ENCODE measurements at places on chromosomes 7 and 10. TPM values are rescaled to one million over a fixed set of nuclear protein-coding genes. Genes with fewer than 3 reads are reported as not detected.
A peak's percentile ranks its signal among the peaks of the same experiment; 100 is the strongest.

GRCh38 chr10:124738441-124738840 lies 5.7 kb downstream of the FAM53B start:
- H3K4me1 ChIP-seq: peaks cover 59% of the 10 kb centered on the region
- no peaks in the 10 kb centered on the region for H3K27me3 ChIP-seq
- no peaks in the 10 kb centered on the region for H3K36me3 ChIP-seq
- no peak overlapping the region for H3K27ac ChIP-seq
- H3K4me3 ChIP-seq: no peak overlapping the region
- peak; percentile 22 for DNase-seq

DNA sequence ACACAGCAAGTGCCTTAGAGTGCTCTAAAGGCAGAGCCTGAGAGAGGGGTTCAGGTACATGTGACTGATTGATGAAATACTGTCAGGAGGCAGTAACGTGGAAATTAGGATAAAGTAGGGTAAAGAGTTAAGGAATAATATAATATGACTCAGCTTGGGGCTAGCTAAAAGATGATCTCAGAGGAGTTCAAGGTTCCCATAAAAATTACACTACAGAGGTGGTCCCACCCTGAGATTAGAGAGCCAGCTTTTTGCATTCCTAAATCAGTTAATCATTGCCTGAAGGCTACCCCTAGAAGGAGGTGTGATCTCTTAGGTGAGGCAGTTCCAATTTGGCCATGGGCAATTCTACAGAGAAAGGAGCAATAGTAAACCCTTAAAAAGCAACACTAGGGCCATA lies 5.8 kb downstream of the LIPJ start:
- H3K27me3 ChIP-seq: no peaks in the 10 kb centered on the region
- no peak overlapping the region for H3K27ac ChIP-seq
- H3K4me1 ChIP-seq: no peaks in the 10 kb centered on the region
- no peaks in the 10 kb centered on the region for H3K36me3 ChIP-seq

DNA sequence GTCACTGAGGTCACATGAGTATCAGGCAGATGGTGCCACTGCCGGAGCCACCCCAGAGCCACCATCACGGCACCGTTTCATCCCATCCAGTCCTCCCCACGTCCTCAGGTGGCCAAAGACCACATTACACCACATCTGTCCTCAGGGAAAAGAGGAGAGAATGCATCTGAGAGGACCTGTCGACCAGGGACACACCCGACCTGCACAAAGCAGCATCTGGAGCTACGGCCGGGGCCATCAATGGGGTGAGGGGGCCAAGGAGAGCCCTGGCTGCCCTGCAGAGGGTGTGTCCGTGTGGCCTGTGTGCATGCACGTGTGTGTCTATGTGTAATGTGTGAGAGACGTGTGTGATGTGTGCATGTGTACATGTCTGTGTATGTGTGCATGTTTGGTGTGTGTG lies 480.6 kb downstream of the DNAJB6 start:
- no peaks in the 10 kb centered on the region for H3K27me3 ChIP-seq
- H3K4me3 ChIP-seq: no peak overlapping the region
- no peak overlapping the region for H3K27ac ChIP-seq
- H3K36me3 ChIP-seq: no peaks in the 10 kb centered on the region

DNA sequence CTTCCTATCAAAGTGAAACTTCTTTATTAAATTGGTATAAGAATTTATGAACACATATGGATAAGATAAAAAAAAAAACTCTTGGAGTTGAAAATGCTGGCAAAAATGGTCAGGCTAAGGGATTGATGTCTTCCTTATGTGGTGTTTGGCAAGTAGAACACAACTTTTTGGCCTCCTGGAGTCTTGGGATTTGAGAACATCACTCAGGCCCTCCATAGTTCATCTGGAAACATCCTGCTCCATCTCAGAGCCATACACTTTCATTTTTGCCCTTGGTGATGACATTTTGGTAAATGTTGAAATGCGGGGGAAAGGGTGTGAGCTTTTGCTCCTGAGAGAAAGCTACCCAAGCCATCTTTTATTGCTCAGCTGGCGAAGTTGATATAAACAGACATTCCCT lies 27.5 kb upstream of the BTBD16 start:
- no peaks in the 10 kb centered on the region for H3K36me3 ChIP-seq
- no peak overlapping the region for H3K4me3 ChIP-seq
- H3K27me3 ChIP-seq: no peaks in the 10 kb centered on the region

GRCh38 chr7:128139406-128139805 lies 101.7 kb upstream of the LEP start:
- peaks cover 5% of the 10 kb centered on the region for H3K4me1 ChIP-seq
- DNase-seq: no peak
- H3K27me3 ChIP-seq: peaks cover 34% of the 10 kb centered on the region
- no peaks in the 10 kb centered on the region for H3K36me3 ChIP-seq

- no peaks in the 10 kb centered on the region for H3K36me3 ChIP-seq
- no peak overlapping the region for H3K4me3 ChIP-seq
- no peak overlapping the region for H3K27ac ChIP-seq
- no peak for DNase-seq
These were observed 3.5 kb downstream of the ESYT2 start for GRCh38 chr7:158825628-158826289.

DNA sequence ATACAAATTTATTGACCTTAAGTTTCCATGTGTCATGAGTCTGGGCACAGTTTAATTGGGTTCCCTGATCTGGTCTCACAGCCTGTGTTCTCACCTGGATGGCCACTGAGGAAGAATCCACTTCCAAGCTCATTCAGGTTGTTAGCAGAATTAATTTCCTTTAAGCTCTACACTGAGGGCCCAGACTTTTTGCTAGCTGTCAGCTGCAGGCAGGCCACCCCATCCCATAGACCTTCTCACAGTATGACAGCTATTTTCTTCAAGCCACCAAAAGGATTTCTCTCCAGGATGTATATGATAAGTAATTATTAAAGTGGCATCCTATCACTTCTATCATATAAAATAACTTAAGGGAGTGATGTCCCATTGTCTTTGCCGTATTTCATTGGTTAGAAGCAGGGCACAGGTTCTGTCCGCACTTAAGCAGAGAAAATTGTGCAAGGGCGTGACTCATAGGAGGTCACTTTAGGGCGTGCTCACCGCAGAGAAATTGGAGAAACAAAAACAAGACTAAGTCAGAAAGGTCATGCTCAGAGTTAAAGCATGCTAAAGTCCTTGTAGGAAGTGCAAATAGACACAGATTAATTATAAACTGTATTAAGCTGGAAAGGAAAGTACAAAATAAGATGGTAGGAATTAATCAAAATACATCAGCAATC lies 109.9 kb downstream of the AHR start:
- H3K36me3 ChIP-seq: no peaks in the 10 kb centered on the region
- H3K27me3 ChIP-seq: no peaks in the 10 kb centered on the region
- peak; percentile 30 for DNase-seq
- no peak overlapping the region for H3K4me3 ChIP-seq

Gene DEPP1
- total RNA-seq: 20.2 TPM

Data from colonic mucosa (tissue), 4 donors.